K562 (cell line): ENCODE measurements at places on chromosomes 11 and 22.

DNA sequence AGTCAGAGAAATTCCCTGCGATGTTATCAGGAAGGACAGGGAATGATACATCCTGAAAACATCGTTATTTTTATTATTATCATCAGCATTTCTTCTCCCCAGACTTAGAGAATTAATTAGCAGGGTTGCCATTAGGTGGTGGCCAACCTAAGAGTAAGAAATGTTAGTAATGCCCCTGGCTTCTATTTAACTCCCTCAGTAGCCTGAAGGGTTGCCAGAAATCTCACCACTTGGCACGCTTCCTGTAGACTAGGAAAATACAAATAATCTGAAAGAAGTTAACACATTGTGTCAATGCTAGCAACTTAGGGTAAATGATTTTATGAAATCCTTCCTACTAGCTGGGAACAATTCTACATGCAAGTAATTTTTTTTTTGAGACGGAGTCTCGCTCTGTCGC, 45.5 kb downstream of the ENDOD1 start:
- DNase-seq, result no peak

DNA sequence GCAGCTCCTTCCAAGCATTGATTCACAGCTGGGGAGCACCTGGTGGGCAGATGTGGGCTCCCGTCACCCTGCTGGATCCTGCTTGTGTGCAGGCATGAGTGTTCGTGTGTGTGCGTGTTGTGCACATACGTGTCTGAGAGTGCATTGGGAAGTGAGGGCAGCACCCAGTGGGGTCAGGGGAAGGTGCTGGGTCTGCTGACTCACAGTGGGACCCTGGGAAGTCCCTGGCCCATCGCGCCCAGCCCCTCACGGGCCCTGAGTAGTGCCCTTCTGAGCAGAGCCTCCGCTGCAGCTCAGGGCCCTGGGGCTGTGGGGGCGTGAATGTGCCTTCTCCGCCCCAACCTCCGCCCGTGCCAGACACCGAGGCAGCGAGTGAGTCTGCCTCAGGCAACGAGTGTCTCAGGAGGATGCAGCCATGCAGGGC, 36.8 kb downstream of the WNT11 start:
- no peak for DNase-seq

GRCh38 chr22:49525801-49526535, 301.7 kb downstream of the BRD1 start:
- no peak for DNase-seq

- no peak for DNase-seq
Measured at GRCh38 chr11:72581067-72581466, 93.2 kb downstream of the PDE2A start.

- peak; percentile 27 for DNase-seq
Measured at GRCh38 chr11:108494182-108494581, 4.0 kb downstream of the POGLUT3 start.

DNA sequence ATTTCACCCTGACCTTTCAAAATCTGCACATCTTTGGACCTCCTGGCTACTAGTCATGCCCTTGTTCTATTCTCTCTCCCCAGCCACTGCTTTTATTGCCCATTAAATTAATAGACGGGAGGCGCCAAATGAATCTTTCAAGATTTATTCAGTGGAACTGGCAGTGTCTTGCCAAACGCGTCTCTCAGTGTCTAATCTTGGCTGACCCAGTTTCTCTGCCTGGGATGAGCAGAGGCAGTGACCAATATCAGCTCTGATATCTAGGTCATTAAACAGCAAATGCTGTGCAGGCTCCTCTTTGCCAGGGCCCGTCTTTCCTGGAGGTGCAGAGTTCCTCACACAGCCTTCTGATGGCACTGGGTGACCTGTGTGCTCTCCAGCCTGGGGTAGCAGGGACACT, 74.0 kb downstream of the TRAF6 start:
- no peak for DNase-seq

GRCh38 chr22:27107824-27108223, 450.4 kb downstream of the MIAT start:
- no peak for DNase-seq

DNA sequence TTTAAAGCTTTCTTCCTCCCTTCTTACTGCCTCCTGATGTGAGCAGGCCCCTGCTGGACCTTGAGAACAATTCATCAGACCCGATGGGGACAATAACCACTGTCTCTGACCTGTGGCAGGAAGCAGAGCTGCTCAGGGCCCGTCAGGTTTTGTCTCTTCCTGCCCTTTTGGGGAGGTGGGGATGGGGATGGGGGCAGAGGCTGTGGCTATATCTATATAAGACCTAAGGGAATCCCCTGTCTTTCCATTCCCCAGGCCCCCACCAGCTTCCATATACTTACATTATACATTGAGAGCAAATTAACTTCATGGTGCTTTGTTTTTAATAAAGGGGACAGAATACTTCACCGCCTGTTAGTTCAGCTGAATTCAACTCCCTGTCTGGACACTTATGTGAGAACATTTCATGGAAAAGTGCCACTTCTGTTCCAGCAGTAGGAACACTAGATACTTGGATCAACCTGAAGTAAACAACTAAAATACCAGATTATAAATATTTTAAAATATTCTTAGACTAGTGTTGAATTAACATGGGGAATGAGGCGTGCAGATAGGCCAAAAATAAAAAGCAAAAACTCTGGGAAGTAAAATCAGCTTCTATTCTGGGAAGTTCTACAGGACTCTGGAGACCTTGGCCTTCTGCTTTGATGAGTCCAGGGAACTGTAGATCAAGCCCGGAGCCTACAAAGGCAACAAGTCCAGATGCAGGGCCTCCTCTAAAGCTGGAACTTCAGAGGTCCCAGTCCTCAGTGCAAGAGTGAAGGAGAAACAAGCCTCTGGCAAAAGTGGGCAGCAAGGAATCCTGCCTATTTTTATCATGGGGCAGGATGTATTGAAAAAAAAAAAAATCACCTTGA, 11.1 kb downstream of the ZP1 start:
- no peak for DNase-seq

GRCh38 chr11:124069429-124070401, 28.6 kb upstream of the OR10G7 start:
- peak; percentile 44 for DNase-seq

- no peak for DNase-seq
Measured at GRCh38 chr11:33383075-33383919, 126.1 kb downstream of the HIPK3 start.

DNA sequence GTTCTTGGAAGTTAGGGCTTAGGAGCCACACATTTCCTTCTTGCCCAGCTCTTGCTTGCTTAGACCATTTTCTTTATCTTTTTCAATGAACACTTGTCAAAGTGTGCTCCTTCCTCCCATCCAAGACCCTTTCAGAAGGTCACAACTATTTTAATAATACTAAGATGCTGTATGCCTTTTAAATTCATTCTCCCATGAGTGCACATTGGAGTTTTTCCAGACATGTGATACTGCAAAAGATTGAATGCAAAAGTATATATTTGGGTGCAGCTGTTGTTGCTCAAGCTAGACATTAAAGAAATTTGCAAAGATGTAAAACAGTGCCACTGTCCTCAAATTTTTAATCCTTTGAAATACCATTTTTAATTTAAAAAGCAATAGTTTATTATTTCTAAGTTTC, 69.3 kb upstream of the TNRC6B start:
- DNase-seq, result no peak

GRCh38 chr11:1837171-1838076, 1.4 kb upstream of the TNNI2 start:
- peak; percentile 74 for DNase-seq

GRCh38 chr11:9718147-9718546, 54.3 kb downstream of the SWAP70 start:
- DNase-seq, result no peak

DNA sequence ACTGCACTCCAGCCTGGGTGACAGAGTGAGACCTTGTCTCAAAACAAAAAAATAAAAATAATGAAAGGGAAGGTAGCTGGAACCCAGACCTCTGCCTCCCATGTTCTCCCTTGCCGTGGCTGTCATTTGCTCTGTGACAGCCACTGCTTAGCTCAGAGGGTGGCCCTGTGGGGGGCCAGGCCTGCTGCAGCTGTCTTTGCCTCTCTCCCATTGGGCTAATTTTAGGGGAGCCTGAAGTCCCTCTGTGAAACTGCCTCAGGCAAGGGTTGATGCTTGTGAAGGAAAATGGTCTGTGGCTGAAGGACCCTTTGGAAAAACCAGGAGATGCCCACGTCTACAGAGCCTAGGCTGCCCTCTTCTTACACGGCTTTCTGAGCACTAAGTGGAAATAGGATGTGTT, 42.9 kb downstream of the C11orf91 start:
- DNase-seq, result no peak

DNA sequence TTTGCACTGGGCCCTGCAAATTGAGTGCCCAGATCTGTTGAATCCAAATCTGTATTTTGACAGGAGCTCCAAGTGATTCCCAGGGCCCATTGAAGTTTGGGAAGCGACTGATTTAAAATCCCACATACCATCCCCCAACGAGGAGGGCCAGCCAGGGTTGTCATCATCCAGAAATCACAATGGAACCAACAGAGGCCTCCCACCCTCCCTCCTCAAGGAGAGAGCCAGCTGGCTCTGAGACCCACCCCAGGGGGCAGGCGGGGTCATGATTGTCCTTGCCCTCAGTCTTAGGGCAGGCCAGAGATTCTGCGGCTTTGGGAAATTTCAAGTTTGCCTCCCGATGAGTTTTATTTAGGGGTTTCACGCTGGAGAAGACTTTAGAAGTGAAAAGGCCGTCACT, 358.2 kb downstream of the MN1 start:
- DNase-seq, result no peak

GRCh38 chr22:33781411-33781810, 138.9 kb downstream of the LARGE1 start:
- no peak for DNase-seq

- no peak for DNase-seq
Measured at GRCh38 chr11:108915666-108916065, 250.8 kb downstream of the DDX10 start.

DNA sequence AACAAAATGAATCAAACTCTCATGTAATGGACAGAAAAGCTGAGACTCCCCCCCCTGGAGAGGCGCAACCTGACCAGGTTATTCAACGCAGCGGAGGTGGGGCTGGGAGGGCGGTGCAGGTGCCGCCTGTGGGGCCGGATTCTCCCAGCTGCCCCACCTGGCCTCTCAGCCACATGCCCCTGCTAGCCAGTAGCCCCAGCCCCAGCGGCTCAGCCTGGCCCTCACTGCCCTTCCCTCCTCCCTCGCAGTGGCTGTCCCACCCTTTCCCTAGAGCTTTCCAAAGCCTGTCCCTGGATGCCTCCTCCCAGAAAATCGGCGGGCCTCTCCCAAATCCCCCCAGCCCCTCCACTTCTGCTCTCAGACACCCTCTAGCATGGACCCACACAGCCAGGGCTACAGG, 31.2 kb upstream of the RASD2 start:
- no peak for DNase-seq

- no peak for DNase-seq
Measured at GRCh38 chr11:126384449-126385070, 29.1 kb downstream of the ST3GAL4 start.

- no peak for DNase-seq
Measured at GRCh38 chr11:92393218-92393617, 168.6 kb downstream of the FAT3 start.

- DNase-seq, result no peak
Measured at GRCh38 chr11:28099715-28100114, 8.2 kb downstream of the KIF18A start.

DNA sequence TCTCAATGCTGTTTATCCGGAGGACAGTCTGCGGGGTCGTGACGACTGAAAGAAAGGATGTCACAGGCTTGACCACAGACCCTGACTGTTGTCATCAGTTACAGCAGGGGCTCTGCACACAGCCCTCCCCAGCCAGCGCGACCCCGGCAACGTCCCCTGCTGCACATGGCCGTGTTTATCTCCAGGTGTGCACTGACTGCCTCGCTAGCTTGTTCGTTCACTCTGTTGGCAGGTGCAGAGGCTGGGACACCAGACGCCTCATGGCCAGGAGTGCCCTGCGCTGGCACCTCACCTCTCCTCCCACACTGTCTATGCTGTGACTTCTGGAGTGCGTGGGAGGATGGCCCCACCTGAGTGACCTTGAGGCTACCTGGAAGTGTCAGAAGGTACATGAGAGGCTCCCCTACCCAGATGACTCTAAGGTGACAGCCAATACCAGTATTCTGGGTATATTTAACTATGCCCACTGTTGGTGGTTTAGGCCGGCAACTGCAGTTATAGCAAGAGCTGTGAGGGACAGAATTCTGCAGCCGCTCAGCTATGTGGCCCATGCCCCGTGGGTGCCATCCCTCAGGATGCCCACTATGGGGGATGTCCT, 12.2 kb downstream of the MRPL21 start:
- DNase-seq, result no peak

GRCh38 chr22:49996119-49996517, 16.4 kb downstream of the IL17REL start:
- no peak for DNase-seq

DNA sequence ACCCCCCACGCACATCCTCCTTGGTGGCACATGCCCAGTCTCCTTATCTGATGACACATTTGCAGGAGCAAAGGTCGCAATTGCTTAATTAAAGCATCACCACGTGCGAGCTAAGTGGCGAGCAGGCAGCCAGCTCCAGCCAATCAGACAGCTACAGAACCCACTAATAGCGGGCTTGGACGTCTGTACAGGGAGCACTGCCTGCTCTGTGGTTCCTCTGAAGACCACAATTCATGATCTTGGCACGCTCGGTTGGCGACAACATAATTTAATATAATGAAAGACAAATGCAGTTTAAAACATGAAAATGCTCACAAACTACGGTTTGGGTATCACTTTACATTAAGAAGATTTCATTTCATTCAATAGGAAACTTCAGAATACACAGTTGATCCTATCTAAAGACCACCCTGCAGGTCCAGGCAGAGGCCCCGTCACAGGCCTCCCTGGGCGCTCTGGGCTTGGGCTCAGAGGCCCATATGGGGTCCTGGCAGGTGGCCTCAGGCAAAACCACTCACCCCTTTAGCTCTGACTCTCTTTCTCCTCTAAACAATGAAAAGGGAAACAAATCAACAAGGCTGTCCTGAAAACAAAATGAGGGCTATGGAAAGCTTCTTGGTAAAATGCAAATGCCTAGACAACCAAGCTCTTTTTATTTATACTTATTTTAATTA, 10.4 kb downstream of the PACSIN2 start:
- no peak for DNase-seq

DNA sequence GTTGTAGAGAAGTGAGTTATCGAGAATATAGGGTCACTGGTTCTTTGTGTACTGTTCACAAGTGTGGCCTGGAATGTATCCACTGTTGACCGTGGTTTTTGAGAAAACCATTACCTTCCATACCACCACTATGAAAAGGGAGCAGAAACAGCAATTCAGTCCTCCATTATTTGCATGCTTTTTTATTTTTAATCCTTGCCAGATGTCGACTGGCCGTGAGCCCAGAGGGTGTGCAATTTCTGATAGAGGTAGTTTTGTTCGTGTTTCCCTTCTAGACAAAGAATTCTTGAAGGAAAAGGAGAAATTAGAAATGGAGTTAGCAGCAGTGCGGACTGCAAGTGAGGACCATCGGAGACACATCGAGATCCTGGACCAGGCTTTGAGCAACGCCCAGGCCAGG, 81.7 kb downstream of the AMOTL1 start:
- DNase-seq, result no peak

GRCh38 chr11:81655351-81655750, 1078.3 kb downstream of the FAM181B start:
- DNase-seq, result no peak

DNA sequence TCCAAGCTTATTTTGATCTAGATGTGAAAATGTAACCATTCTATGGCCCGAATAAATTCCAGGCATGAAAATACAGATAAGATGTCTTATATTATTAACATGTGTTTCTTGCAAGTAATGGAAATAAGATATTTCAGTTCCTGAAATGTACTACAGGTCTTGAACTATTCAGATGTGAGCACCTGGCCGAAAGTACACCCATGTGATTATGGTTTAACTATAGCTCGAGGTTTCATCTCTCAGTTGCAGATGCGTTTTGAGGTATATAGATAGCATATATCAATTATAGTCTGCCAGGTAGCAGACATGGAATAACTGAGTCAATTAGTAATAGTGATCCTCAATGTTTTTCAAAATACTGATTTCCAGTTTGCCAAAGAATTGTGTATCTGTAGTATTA, 68.3 kb downstream of the DDIAS start:
- no peak for DNase-seq
